Body of pancreas (tissue), 4 donors: ENCODE measurements at places on chromosomes 2 and 18.

GRCh38 chr2:75241696-75242095, 42.4 kb upstream of the TACR1 start:
- no peak for DNase-seq

DNA sequence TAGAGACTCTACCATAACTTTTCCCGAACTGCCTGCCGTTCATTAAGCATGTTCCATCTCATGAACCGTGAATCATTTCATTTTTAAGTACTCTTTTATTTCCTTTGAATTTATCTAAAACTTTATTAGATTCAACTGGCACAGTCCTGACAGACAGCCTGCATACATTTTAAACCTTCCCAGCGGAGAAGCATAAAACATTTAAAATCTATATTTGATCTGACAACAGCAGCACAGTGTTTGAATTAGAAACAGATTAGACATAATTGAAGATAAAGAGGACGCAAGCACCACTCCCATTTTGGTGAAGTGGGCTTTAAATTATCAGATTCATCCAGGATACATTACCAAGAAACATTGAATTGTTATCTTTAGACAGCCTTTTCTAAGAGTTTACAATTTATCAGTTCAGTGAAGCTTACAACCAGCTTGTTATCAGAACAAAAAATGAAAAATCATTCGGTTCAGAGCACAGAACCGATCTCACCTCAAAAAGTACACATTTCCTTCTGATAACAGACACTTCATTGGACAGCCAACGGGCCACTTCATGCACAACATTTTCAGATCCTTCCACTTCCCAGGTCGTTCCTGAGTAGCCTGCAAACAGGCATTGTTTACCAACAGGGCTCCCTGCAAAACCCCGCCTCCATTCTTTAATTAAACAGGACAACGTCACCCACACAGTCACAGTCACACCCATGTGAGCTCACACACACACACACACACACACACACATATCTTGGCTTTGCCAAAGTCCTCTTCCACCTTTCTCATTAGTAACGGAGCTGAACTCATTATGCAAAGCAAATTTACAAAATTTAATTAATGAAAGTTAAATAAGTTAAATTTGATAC, 171.2 kb downstream of the SP3 start:
- DNase-seq: peak; percentile 14

DNA sequence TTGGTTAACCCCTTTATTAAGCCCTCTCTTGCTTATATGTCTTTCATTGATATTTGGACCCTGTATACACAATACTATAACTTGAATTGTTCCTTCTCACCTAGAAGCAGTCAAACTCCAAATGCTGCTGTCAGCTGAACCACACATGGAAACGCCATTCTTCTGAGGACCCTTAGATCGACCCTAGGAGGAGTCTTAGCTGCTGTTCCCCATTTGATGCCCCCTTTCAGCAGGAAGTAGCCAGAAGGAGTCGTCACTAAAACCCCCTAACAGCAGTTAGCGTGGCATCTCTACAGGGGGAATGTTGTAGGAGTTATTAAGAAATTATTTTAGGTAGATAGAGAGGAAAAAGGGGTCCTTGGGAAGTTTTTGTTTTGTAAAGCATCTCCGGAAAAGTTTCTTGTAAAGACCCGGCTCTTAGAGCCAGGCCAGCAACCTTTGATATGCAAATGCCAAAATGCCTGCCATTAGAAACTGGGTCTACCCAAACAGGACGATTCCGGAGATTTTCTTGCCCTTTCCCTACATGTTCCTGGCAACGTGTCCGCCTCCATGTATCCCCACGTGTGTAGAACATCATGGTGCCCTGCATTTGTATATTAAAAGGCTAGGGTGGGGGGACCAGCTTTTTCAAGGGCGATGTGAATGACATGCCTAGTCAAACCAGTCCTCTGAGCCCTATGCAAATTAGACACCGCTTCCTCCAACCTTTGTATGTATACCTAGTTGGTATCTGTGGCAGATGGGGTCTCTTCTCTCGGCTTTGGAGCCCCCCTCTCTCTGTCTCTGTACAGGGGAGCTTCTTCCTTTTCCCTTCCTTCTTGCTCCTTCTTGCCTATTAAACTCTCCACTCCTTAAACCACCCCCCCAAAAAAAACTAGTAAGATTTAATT, 638.4 kb upstream of the POU3F3 start:
- DNase-seq: no peak

DNA sequence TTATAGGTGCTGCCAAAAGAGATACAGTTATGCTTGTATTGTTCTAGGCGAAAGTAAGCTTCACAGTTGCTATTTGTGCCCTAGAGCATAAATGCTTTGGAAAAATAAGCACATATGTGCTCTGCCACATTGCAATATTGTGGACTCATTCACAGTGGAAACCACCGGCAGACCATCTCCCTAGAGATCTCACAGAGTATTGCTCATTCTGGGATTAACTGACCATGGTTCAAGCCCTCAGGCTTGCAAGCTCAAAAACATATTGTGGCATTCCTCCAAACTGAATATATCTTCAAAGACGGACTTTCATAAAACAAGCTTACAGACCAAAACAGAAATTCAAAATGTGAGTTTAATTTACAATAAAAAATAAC, 158.2 kb upstream of the CCDC150 start:
- no peak for DNase-seq

- peak; percentile 22 for DNase-seq
Measured at GRCh38 chr2:234363011-234363487, 133.8 kb downstream of the ARL4C start.

- peak; percentile 52 for DNase-seq
Measured at GRCh38 chr18:2104620-2105462, 466.5 kb downstream of the METTL4 start.
